B cell (primary cell): ENCODE measurements at places on chromosomes 7 and 10. TPM values are rescaled to one million over a fixed set of nuclear protein-coding genes. Genes with fewer than 3 reads are reported as not detected.

GRCh38 chr10:86410542-86411124 is 44.0 kb upstream of the GRID1 start:
- DNase-seq = no peak

The GRM8 gene
- not detected in 2 replicates for total RNA-seq

- no peak for DNase-seq
Observed at GRCh38 chr7:92963566-92963965, 127.2 kb upstream of the CDK6 start.

The SLC16A12 gene
- total RNA-seq = not detected in 2 replicates
